ENCODE measurements at places on chromosomes 5 and 9. TPM values are rescaled to one million over a fixed set of nuclear protein-coding genes. Genes with fewer than 3 reads are reported as not detected.
A peak's percentile ranks its signal among the peaks of the same experiment; 100 is the strongest.

CDC25C gene
- 17.6 TPM for total RNA-seq

GRCh38 chr5:89034588-89034987 lies 151.6 kb upstream of the MEF2C start:
- no peak for DNase-seq

- DNase-seq = no peak
These were observed 8.8 kb upstream of the NHP2 start for GRCh38 chr5:178162481-178162880.

PCDHAC2 gene
- not detected for total RNA-seq

- no peak for DNase-seq
These were observed 508.3 kb downstream of the EBF1 start for GRCh38 chr5:158591301-158591863.

GRCh38 chr5:139552893-139553575 lies 8.1 kb upstream of the UBE2D2 start:
- DNase-seq = no peak

GRCh38 chr9:26746357-26747072 lies 146.1 kb downstream of the CAAP1 start:
- peak; percentile 86 for DNase-seq

DNA sequence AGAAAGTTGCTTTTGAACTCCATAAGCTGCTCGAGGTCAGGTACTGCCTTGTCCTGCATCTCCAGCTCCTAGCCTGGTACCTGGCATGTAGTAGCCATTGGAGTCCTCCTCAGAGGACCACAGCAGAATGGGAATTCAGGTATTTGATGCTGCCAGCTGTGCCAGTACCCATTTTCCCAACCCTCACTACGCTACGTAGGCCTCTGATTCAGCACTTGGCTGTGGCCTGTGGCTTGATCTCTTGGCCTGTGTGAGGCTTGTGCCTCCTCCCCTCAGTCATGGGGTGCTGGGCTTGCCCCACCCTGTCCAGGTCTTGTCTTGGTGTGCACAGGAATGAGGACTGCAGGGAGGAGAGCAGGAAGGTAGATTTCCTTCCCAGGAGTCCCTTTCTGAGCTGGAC lies 11.8 kb downstream of the OTULIN start:
- DNase-seq = no peak

MARCHF3 gene
- total RNA-seq = 2.4 TPM

DNA sequence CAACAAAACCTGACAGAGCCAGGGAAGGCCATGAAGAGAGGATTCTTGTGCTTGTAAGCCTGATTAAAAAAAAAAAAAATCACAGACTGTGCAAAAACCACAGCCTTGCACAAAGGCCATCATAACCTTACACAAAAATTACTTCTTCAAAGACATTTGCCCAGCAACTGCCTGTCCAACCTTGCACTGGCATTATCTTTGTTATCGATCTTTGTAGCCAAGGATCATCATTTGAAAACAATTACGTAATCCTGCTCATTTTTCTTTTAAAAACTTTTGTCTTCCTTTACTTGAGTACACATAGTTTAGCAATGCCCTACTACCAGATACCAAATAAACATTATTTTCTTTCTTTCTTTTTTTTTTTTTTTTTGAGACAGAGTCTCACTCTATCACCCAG lies 125.1 kb downstream of the TEX10 start:
- no peak for DNase-seq

PCDHGB5 gene
- 4.0 TPM for total RNA-seq

DNA sequence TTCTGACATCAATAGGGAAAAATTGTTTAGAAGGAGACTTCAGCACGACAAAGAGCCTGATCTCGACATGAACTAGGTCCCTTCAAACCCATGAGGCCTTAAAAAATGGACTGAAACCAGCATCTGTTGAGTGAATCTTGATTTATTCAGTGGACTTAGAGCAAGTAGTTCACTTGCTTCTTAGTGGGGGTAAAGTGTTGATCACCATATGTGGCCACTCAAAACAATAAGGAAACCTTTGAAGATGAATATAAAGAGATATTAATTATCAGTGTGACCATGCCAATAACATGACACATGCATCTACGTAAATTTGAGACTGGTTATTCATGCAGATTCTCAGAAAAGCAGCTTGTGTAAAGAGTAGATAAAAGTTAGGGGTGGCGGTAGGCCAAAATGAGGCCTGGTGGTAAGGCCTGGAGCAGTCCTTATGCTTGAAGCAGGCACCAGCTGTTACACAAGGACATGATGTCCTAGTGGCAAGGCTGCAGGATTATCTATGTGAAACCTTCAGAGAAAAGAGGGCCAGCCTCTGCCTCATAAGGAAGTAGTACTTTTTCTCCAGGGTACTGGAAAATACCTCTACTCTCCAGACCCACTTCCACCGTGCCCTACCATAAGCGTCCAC lies 61.3 kb downstream of the S1PR3 start:
- DNase-seq = no peak

DNA sequence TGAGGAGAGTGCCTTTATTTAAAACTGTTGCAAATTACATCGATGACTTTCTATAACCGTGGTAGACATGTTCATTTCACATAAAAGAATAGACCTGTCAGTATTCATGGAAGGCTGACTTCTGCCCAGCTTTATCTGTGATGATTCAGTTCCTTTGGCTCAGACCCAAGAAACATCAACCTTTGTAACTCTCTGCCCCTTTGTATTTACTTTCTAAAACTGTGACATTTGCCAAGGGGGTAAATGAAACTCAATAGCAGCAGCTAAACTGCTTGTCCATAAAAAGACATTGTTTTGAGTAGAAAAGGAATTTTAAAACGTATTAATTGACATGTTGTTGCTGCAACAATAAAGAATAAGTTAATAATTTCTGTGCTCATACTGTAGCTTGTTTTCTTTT lies 137.8 kb upstream of the ANKH start:
- peak; percentile 70 for DNase-seq

GRCh38 chr5:73938280-73938937 lies 312.4 kb downstream of the ARHGEF28 start:
- peak; percentile 97 for DNase-seq

ANKRD34B gene
- total RNA-seq = 1.2 TPM

Measured in epithelial cell of proximal tubule (primary cell).